Thyroid gland (tissue), 4 donors: ENCODE measurements at places on chromosomes 3 and 15.

GRCh38 chr3:25665315-25666280 is 891 bp upstream of the TOP2B start:
- no peak for DNase-seq

DNA sequence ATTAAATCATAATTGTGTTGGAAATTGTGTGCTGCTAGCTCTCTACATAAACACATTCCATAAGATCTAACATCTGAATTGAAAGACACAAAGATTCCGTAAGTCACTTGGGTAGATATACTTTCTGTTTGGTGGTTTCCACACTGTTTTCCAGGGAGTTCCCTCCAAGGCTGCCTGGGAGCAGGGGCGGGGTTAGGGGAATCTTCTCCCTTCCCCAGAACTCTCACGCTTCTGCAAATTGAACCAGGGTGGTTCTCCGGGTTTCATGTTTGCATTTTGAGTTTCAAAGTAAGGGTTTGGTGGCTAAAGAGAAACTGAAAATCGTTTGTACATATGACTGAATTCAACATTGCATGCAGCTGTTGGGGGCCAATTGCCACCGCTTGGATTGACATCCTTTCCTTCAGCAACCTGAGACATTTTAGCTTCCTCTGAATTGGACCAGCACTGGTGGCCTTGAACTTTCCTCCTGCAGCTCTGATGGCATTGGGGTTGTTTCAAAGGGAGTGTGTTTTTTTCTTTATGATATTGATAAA is 192.7 kb upstream of the FEZF2 start:
- DNase-seq, result no peak

- DNase-seq, result no peak
Observed at GRCh38 chr3:23566499-23566898, 239.3 kb upstream of the UBE2E1 start.

DNA sequence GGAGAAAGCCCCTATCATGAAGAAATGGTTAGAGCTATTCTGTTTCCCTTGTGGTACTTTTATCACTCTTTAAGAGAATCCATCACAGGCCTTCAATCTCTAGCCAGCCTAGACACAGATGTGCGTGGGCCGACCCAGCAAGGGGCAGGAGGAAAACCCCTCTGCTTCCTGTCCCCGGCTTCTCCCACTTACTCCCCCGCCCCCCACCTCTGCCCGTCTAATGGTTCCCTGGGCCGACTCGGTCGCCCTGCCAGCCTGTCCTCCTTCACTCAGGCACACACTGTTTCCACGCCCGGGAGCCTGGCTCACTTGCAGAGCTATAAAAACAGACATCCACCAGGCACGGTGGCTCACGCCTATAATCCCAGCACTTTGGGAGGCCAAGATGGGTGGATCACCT is 58.3 kb upstream of the TFRC start:
- DNase-seq, result peak; percentile 4

DNA sequence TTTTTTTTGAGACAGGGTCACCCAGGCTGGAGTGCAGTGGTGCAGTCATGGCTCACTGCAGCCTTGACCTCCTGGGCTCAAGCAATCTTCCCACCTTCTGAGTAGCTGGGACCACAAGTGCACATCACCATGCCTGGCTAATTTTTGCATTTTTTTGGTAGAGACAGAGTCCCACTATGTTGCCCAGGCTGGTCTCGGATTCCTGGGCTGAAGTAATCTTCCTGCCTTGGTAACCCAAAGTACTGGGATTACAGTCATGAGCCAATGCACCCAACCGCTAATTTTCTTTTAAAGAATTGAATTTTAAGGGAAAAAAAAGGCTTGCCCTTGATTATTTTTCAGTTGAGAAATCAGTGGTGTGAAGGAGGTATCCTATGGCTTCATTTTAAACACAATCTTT is 334.0 kb downstream of the SOX2 start:
- no peak for DNase-seq

DNA sequence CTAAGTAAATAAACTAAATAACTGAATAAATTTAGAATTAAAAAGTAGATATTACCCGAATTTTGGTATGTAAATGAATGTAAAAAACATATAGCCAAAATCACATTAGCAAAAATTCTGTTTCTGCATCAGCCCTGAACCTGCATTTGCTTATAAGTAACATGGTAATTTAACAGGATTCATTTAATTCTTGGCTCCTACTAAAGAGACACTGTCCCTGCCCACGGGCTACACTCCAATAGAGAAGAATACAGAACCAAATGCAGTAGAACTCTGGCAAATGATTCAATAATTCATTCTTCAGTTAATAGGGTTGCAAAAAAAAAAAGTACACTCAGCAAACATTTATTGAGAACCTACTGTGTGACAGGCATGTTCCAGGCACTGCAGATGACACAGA is 20.8 kb upstream of the CNBP start:
- no peak for DNase-seq

- DNase-seq, result no peak
Observed at GRCh38 chr15:36951731-36952247, 148.6 kb downstream of the MEIS2 start.

DNA sequence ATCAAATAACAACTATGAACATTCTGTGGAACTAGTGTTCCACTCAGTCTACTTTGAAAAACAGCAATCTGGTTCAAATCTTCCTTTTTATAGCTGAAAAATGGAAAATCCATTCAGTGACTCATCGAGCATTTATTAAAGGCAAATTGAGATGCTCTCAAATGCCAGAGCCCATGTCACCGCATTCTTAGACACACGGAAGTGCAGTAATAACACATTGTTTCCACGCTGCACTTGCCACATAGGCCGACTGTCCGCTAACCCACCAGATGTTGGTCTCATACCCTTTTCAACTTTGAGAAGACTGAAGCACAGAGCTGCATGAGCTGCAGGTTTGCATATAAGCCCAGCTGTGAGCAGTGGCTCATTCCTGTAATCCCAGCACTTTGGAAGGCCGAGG is 95.9 kb downstream of the TMEM266 start:
- no peak for DNase-seq

- no peak for DNase-seq
Observed at GRCh38 chr3:100899440-100900091, 93.7 kb downstream of the ABI3BP start.

- no peak for DNase-seq
Observed at GRCh38 chr3:117217760-117218316, 508.3 kb downstream of the TUSC7 start.

GRCh38 chr3:179606534-179607085 is 2.0 kb downstream of the NDUFB5 start:
- no peak for DNase-seq

GRCh38 chr3:136690599-136690998 is 61.6 kb downstream of the STAG1 start:
- DNase-seq, result no peak

DNA sequence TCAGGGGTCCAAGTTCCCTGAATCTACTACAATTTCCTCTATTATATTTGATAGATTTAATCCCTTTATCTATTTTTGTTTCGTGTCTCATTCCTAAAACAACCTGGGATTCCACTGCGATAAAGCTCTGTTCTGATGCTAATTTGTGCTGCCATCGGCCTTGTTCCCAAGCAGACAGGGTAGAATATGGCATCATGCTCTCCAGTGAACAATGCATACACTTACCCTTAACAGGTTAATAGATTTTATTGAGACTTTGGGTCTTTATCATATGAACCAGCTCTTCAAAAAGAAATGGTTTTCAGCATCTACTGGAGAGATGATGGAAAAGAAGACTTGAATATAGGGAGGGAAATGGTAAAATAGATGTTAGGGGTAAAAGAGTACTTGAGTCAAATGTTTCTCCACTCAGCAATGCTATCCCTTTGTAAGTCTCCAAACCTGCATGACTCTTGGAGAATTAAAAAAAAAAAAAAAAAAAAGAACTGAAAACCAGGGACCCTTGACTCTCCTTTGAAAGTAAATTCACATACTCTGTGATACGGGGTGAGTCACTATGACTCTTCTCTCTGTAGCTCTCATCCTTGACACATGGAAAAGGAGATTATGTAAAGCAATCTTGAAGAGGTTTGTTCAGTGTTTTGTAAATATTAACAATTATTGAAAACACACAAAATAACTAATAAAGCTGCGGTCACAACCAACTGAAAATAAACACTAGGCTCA is 268.8 kb downstream of the ZBTB20 start:
- DNase-seq, result no peak

DNA sequence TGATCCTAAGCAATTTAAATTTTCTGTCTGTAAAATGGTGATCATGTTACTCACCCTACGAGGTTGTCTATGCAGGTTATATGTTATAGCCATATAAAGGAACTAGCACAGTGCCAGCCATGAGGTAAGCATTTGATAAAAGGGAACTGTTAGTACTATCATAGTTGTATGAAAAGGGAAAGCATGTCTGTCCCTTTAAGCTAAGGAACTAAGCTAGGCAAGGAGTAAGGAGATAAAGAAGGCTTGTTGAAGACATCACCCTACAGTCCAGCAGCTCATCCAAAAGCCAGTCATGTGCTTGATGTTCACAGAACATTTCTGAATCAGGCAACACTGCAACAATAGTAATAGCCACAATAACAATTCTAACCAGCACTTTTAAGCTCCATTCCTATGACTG is 243.9 kb downstream of the ZBTB20 start:
- DNase-seq, result no peak

DNA sequence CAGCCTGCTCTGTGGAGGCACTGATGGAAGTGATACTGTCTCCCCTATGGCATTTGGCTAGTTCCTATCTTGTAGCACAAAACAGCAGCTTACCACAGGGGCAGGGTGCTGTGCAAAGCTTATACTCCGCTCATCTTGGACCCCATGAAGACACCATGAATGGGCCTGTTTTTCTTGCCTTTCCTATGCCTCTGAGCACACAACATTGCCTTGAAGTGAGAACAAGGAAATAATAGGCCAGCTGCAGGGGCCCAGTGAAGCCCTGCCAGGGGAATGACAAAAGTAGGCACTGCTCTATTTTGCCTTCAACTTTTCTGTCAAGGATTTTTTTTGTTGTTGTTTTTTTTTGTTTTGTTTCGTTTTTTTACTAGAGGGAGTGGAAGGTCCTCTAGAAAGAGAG is 110.3 kb downstream of the PDE8A start:
- DNase-seq, result no peak

GRCh38 chr3:126167566-126167965 is 12.8 kb downstream of the ALDH1L1 start:
- DNase-seq, result no peak

- no peak for DNase-seq
Observed at GRCh38 chr3:134755821-134756220, 39.2 kb upstream of the EPHB1 start.

GRCh38 chr3:184491011-184491576 is 70.5 kb upstream of the EPHB3 start:
- no peak for DNase-seq

- no peak for DNase-seq
Observed at GRCh38 chr3:23258110-23258509, 55.0 kb downstream of the UBE2E2 start.

- DNase-seq, result no peak
Observed at GRCh38 chr3:50210510-50211367, 5.7 kb downstream of the SLC38A3 start.

DNA sequence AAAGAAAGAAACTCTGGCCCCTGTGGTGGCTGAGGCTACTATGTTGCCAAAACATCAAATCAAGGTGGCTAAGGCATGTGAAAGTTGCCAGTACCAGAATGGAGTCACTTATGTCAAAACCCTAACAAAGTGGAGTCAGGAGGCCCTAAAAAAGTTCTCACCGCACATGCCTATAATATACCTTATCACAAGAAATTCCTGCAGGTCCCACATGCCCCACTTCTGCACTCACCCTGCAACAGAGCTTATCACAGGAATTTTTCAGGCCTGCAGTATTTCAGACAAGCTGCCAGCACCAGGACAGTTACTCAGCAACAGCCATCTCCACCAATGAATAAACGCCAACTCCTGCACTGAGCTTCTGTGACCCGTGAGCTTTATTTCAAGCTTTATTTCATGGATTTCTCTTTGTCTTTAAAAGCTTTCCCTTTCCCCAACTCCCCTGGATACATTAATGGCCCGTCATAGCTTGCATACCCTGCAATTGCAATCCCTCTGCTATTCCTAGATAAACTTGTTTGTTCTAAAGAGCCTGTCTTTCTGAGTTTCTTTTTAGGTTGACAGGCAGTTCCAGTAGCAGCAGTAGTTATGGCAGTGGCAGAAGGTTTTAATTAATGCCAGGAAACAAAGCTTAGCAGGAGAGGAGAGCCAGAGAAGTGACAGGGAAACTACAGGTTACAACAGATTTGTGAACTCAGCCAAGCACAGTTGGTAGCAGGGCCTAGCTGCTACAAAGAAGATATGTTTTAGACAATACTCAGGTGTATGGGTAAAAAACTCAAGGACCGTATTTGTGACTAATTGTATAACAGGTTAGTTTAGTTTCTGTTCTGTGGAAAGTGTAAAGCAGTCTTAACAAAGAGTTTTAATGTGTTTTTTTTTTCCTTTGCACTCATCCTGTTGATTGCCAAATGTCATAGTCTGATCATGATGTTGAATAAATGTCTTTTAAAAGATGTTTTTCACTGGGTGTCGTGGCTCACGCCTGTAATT is 15.9 kb upstream of the TMEM42 start:
- no peak for DNase-seq

- DNase-seq, result no peak
Observed at GRCh38 chr3:127715532-127715931, 42.8 kb downstream of the ABTB1 start.

GRCh38 chr3:44045476-44046275 is 196.0 kb upstream of the TOPAZ1 start:
- DNase-seq, result peak; percentile 89

DNA sequence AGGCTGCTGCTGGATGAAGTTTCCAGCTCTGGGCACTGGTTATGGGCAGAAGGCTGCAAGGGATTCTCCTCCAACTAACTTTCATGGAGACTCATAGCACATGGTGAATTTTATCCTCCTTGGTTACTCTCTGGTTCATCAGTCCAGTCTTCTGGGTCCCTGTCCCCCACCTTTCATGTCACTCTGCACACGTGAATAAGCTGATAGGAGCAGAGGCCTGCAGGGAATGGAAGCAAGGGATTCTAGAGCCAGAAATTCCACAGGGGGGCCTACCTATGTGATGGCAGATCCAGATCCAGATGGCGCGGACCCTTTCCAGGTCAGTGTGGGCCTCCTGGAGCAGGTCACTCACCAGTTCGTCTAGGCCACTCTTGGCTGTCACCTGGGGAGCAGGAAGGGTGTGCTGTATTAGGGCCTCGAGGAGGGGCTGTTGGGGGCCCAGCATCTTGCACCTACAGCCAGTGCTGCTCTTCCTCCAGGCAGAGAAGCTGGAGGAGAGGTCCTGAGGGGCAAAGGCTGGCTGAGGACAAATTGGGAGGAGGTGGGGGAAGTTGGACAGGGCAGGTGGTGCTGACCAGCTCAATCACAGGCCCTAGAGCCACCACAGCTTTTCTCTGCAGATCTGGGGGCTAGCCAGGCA is 30.2 kb downstream of the KY start:
- DNase-seq, result no peak
